ENCODE measurements at places on chromosomes 3 and 15.

DNA sequence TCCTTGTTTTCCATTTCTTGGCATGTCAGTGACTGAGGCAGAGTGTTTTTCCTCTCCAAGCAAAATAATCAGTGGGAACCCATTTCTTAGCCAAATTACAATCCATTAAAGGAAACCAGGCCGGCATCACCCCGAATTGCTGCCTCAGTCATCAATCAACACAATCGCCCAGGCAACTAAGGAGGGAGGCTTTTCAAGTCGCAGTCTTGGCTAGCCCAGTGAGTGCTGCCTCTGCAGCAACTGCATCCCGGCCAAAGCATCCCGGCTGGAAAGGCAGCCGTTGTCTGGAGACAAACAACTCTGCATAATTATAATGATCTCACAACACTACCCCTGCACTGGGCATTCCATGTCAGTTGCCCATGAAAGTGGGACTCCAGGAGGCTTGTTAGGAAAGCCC is 213.5 kb upstream of the PRICKLE2 start:
- DNase-seq = no peak

- no peak for DNase-seq
These were observed 211.5 kb upstream of the P2RY1 start for GRCh38 chr3:152623286-152623911.

DNA sequence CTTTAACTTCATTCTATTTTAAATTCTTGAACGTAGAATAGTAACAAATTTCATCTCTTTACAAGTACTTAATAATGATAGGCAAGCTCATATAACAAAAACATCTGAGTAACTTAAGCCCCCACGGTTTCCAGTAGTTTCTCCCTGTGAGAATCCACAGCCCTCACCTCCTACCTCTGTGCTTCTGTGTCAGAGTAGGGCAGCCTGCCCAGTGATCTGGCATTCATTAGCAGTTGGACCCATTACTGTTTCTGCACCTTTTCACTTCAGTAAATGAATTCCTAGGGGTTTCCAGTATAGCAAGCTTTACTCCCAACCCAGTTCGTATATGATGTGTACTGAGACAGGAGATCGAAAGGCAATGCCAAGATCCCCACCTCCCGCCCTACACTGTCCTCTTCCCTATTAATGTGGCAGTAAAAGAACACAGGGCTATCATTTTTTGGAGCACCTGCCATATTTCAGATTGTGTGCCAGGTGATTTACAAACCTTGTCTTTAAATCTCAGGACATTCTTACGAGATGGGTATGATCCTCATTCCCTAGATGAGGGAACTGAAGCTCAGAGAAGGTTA is 40.8 kb downstream of the EIF2AK4 start:
- DNase-seq = no peak

DNA sequence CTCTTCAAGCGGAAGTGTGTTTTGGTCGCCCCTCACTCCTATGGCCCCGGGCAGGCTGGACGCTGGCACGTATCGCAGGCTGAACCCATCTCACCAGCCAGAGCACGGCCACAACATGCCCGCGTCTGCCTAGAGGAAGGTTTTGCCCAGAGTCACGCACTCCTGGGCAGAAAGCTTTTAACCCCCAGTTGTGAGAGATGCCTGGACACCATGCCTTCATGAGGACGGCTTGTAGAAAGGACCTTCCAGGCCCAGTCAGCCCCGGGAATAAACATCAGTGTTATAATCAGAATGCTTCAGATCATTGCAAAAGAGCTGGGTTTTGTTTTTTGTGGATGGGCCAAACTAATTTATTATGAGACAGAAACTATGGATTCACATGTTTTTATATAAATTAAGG is 16.5 kb downstream of the CYFIP1 start:
- DNase-seq = no peak

- no peak for DNase-seq
These were observed 188.4 kb downstream of the RAP2B start for GRCh38 chr3:153350420-153350819.

DNA sequence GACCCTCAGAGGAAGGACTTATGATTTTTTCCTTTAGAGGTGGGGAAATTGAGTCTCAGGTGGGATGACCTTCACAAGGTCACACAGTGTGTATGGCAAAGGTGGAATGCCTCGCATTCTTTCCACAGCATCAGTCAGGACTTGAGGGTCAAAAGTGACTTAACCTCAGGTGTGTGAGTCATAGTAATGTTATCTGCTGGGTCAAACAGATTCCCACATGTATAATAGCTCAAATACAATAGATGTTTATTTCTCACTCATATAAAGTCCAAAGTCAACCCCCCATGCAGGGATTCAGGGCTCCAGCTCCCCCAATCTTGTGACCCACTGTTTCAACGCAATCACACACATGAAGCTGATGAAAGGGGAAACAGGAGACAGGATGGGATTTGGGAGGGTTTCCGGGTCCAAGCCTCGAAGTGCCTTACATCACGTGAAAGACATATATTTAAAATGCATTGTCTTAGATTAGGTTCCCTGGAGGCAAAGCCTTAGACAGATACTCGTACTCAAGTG is 34.0 kb upstream of the CCDC174 start:
- no peak for DNase-seq

DNA sequence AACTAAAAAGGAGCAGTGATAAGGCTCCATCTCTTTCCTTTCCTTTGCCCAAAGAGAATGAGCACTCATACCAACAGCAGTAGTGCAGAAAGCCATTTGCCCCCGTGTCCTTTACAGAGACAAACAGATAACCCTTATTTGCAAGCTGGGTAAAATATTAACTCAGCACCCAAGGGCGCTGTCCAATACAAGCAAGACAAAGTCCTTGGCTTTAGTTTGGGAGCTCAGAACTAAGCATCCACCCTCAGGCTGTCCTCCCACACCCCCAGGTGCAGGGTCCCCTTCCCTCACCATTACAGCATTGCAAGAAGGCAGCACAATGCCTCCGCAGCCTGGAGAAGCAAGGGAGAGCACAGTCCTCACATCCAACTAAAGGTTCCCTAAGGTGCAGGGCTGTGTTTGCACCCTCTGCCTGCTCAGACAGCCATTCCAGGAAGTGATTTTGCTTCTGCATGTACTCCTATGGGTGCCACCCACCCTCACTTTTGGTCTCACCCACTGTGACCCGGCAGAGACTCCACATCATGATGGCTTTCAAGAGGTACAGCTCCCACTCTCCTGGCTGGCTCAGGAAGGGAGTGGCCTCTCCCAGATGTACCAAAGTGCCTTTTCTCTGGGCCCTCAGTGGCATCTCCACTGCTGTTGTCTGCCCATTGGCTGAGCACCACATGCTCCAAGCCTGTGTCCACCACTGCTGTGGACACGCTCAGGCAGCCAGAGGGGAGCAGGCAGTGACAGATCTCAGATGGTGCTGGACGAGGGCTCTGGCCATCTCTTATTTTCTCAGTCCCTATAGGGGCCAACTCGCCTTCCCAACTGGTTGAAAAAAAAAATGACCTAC is 34.1 kb upstream of the HES1 start:
- no peak for DNase-seq

DNA sequence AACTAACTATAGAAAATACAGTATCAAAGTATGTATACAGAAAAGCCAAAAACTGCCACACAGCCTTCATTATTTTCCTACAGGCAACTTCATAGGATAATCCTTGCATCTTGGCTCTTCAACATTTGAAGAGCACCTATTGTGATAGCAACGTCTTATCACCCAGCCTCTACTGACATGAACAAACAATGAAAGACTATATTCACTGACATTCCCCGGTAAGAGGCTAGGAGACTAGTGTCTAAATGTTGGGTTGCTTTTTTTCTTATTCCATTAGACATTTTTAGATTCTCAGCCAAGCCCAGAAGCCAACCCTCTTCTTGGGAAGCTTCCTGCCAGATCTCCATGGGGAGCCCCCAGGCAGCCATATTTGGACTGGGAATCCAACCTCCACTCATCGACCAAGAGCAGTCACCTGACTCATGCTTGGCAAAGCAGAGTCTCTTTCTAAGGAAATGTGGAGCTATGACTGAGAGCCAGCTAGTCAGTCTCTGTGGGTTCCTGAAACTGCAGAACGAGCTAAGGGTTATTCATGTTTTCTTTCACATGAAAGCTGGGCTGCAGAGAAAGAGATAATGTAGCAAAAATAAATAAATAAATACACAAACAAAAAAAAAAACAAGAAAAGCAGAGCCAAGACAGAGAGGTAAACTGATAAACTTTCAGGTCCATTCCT is 227.5 kb downstream of the MAGI1 start:
- no peak for DNase-seq

DNA sequence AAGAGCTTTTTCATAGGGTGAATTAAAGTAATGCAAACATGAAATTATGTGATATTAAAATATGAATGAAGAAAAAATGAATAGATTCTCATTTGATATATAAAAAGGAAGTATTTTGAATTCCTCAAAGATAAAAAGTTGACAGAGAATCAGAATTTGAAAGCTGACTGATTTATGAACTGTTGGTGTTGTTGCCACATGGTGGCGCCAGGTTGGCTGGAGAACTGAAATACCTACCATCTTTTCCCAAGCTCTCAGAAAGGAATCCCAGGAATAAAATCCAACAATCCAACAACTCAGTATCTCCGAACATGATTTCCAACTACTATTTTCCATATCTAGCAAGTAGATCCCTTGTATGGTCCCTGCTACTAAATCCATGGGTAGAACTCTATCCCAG is 3.1 kb downstream of the MYRIP start:
- no peak for DNase-seq
